GM23248 (cell line): ENCODE measurements at places on chromosomes 7 and 10. TPM values are rescaled to one million over a fixed set of nuclear protein-coding genes. Genes with fewer than 3 reads are reported as not detected.

The LRIT1 gene
- total RNA-seq, result not detected in 2 replicates

The SMKR1 gene
- not detected in 2 replicates for total RNA-seq

The SEMA3A gene
- total RNA-seq, result 36.5 and 48.4 TPM in 2 replicates

The GPR37 gene
- not detected in 2 replicates for total RNA-seq

- no peaks in the 10 kb centered on the region for H3K27me3 ChIP-seq
- no peak overlapping the region for H3K4me3 ChIP-seq
- H3K36me3 ChIP-seq, result no peaks in the 10 kb centered on the region
- DNase-seq, result no peak
These were observed 31.1 kb downstream of the LMTK2 start for GRCh38 chr7:98137826-98138151.

DNA sequence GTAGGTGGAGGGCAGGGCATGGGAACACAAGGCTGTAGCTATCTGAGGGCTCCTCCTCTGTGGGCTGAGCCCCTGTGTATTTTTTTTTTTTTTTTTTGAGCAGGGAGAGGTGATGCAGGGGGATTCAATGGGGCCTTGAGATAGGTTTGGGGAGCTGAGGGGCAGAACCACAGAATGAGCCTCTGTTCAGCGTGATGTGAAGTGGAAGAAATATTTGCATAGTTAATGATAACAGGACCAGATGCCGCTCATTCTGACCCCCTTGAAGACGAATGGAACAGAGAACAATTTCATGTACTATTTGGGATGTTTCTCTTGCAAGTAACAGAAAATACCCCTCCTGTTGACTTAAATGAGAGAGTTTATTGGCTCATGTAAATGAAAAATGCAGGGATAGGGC is 69.7 kb upstream of the EMX2 start:
- H3K27me3 ChIP-seq, result no peaks in the 10 kb centered on the region
- H3K36me3 ChIP-seq, result no peaks in the 10 kb centered on the region
- peaks cover 37% of the 10 kb centered on the region for H3K4me1 ChIP-seq
- DNase-seq, result no peak
- no peak overlapping the region for H3K4me3 ChIP-seq

DNA sequence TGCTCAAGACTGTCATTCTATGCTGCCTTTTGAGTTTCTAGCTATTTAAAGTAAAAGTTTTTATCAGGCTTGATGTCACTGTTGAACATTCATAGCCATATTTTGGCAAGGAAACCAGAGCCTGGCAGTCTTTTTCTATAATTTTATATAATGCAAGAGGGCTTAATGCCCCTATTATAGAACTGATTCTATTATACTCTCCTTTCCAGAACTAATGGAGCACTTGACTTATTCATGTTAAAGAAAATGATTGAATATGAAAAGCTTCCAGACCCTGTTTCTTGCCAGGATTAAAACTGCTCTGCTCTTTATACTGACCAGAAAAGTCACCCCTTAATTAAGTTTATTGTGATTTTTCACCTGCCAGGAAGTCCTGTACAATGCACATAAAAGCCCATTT is 337.6 kb upstream of the CHRM2 start:
- peaks cover 5% of the 10 kb centered on the region; the same call in 1 of the 2 replicates for H3K4me1 ChIP-seq
- no peaks in the 10 kb centered on the region for H3K36me3 ChIP-seq
- no peak overlapping the region for H3K27ac ChIP-seq
- no peaks in the 10 kb centered on the region for H3K27me3 ChIP-seq
- H3K4me3 ChIP-seq, result no peak overlapping the region

GRCh38 chr7:108002726-108003598 is at the start of gene LAMB1:
Gene LAMB1 (minus strand): TSS chr7:108003161. CDS start chr7:108002885, 276 bp downstream.
- H3K4me3 ChIP-seq, result peak within 1 kb of the TSS; percentile 98
- no peaks in the 10 kb centered on the region; the same call in 1 of the 2 replicates for H3K36me3 ChIP-seq
- H3K4me1 ChIP-seq, result peaks cover 39% of the 10 kb centered on the region
- peak within 1 kb of the TSS; percentile 48 for H3K27ac ChIP-seq
- H3K27me3 ChIP-seq, result no peaks in the 10 kb centered on the region

DNA sequence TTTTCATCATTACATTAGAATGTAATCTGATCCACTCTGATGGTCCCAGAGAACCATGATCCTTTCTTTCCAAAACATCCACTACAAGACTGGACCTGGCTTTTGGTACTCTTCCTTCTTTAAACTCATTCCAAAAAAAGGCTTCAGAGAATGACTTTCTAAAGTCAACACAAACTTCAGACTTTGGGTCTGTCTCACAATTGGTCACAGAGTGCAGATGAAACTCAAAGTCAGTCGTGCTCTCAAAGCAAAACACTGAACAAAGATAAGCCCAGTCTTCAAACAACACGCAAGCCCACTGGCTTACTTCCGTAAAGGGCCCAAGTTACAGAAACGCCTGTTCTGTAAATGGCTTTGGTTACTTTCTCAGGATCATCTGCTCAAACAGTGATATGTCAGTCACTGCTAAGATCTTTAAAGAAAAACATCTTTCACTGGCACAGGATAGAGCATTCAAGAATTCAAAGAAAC is 250.9 kb upstream of the MKLN1 start:
- H3K4me1 ChIP-seq, result peaks cover 60% of the 10 kb centered on the region
- peak; percentile 70 for DNase-seq
- H3K27ac ChIP-seq, result peak overlapping the region; percentile 86
